Stimulated activated CD4-positive, alpha-beta T cell treated with anti-CD3 and anti-CD28 coated beads, Interleukin-1b, Interleukin-23, amount 100 ng/mL, for 1 hour (primary cell): ENCODE measurements at places on chromosomes 3 and 15.

DNA sequence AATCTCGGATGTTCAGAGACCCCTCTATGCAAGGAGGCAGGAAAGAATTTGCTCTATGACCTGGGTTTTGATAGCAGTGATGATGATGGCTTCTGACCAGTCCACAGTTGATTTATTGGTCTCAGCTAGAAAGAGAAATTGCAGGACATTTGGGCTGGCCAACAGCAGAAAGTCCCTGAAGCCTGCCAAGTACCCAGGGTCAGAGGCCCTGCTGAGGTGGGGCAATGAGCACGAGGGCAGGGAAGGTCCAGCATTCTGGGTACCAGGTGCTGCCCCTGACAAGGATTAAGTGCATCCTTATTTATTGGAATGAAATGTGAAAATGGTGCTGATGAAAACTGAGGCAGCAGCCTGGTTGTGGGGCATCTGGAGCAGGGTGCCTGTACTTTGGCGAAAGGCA is 19.8 kb downstream of the C3orf62 start:
- DNase-seq, result no peak

DNA sequence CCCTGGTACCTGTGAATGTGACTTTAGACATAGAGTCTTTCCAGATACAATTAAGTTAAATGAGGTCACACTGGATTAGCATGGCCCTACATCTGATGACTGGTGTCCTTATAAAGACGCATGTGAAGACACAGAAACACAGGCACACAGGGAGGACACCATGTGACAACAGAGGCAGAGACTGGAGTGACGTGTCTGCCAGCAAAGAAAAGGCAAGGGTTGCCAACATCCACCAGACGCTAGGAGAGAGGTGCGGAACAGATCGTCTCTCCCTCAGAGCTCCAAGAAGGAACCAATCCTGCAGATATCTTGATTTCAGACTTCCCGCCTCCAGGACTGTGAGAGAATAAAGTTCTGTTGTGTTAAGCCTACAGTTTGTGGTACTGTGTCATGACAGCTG is 42.8 kb downstream of the CX3CR1 start:
- no peak for DNase-seq

GRCh38 chr15:68503791-68504680 is 72.1 kb upstream of the ITGA11 start:
- no peak for DNase-seq

GRCh38 chr3:101796077-101796680 is 17.2 kb downstream of the NXPE3 start:
- DNase-seq, result no peak

DNA sequence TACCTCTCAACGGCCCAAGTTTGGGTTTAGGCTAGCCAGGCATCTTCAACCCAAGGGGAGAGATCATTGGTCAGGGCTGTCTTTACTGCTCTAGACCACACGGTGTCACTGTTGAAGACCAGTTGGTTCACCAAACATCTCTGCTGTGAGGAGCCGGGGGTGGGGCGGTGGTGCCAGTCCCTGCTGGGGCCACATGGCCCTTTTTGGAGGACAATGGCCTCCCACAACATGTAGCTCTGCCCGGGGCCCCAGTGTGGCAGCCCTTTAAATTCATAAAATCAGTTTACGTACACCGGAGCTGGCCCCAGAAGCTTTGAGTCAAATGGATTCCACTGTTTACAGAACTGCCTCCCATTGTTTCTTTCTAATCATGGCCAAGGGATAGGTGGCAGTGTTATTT is 19.1 kb upstream of the TM4SF18 start:
- peak; percentile 1 for DNase-seq
